ENCODE measurements at places on chromosomes 3 and 15.
A peak's percentile ranks its signal among the peaks of the same experiment; 100 is the strongest.

DNA sequence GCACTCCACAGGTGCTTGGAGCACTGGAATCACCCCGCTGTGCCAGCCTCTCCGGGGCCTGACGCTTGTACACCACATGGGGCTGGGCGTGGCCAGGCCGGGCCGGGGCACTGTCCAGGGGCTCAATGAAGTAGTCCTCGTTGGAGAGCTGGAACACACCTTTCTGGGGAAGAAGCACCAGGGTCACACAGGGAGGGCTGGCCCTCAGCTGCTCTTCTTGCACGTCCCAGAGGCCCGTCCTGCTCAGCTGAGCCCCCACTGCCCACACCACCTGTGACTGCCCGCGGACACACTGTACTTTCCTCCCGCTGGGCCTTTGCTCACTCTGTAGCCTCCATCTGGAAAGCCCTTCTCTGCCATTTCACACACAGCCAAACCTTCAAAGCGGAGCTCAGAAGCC lies 13.3 kb downstream of the ADAMTS7 start:
- no peak for DNase-seq

DNA sequence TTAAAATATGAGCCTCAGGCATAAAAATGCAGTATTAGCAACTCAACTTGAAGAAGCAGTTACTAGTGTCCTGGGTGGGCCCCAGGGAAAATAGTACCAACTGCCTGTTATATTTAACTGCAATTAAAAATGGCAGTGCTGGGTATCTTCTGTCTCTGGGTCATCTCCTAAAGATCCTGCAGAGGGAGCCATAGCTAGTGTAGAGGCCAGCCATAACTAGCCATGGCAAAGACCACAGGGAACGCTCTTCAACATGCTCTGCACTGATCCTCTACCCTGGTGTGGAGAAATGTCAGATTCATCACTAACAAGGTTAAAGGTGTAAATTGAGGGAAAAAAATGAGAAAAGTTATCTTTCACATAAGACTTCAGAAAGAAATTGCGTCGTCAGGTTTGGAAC lies 181.3 kb downstream of the SNRPN start:
- DNase-seq: peak; percentile 1

DNA sequence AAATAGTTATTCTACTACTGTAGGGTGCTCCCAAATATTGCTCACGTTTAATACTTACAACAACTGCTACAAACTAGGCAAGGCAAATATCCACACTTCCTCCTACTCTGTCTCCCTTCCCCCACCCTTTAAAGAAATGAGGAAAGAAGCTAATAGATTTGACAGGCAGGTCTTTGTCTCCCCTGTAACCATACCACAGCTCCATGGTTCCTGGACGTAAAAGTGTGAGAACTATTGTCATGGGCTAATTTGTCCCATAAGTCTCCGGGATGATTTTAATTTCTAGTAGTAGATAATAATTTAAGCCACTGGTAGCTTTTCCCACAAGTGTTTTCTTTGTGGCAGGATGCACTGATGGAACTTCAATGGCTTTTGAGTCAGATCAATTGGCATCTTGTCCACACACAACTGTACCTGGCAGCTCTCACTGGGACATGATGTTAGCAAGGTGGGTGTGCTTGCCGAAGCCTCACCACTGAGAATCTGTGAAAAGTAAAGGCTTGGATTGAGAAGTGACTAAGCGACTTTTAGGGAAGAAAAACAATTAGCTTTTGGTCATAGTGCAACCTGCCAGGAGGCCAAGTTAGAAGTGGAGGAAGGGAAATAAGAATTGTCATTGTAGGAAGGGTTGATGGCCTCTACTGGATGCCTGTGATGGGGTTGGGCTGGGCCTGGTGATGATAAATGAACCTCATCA lies 1.4 kb upstream of the CPOX start:
- no peak for DNase-seq

GRCh38 chr15:36066757-36067156 lies 512.7 kb upstream of the CDIN1 start:
- no peak for DNase-seq
